ENCODE measurements at places on chromosomes 4 and X.

DNA sequence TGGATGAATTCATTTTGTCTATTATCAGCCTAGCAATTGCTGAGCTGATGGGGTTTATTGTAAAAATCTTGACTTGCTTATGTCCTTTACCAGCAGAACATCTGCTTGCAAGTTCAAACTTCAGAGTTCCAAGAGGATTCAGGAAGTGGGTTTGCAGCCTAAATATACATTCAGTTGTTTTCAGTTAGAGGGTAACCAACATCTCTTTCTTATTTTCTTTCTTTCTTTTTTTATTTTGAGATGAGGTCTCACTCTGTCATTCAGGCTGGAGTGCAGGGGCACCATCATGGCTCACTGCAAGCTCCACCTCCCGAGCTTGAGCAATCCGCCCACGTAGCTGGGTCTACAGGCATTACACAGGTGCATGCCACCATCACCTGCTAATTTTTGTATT is 31.4 kb upstream of the FHL1 start:
- no peaks in the 10 kb centered on the region for H3K27me3 ChIP-seq
- DNase-seq, result no peak
- H3K27ac ChIP-seq, result no peak overlapping the region
- H3K4me3 ChIP-seq, result no peak overlapping the region

GRCh38 chrX:104288269-104288668 is 33.5 kb upstream of the ESX1 start:
- no peaks in the 10 kb centered on the region for H3K4me1 ChIP-seq
- H3K27ac ChIP-seq, result no peak overlapping the region
- peaks cover 3% of the 10 kb centered on the region for H3K27me3 ChIP-seq
- no peak for DNase-seq
- H3K36me3 ChIP-seq, result no peaks in the 10 kb centered on the region

GRCh38 chr4:173247321-173247720 is 78.7 kb downstream of the GALNT7 start:
- no peak for DNase-seq
- no peaks in the 10 kb centered on the region for H3K36me3 ChIP-seq
- H3K27me3 ChIP-seq, result no peaks in the 10 kb centered on the region
- peaks cover 48% of the 10 kb centered on the region for H3K4me1 ChIP-seq
- no peak overlapping the region for H3K4me3 ChIP-seq

DNA sequence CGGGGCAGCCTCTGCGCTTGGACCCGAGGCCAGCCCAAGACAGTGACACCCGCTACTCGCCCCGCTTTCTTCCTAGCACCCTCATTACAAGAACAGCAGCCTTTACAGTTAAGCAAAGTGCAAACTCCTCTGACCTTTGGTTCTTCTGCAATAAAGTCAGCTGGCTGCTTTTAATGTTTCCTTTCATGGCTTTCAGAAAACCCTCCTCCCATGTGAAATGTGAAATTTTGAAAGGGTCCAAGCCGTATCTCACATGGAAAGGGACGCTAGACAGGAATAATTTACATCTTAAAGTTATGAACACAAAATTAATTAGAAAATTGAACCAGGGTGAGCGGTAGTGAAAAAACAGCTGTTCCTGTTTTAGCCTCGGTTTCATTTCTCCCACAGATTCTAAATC is 520.1 kb upstream of the FRG1 start:
- no peaks in the 10 kb centered on the region for H3K4me1 ChIP-seq
- H3K4me3 ChIP-seq, result no peak overlapping the region
- H3K27ac ChIP-seq, result no peak overlapping the region
- DNase-seq, result no peak
- no peaks in the 10 kb centered on the region for H3K36me3 ChIP-seq

DNA sequence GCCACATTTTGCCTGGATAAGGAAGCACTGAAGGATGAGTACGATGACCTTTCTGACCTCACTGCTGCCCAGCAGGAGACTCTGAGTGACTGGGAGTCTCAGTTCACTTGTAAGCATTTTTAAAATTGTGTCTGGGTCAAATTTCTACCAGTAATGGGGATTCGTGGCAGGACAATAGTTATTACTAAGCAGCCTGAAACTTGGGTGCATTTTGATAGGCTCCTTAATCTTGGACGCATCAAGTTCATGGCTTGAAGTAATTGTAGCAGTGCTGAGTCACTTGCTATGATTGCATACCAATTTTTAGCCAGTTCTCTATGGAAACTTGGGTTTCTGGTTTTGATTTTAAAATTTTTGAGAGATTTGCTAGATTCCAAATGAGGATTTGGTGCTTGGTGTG is 4.3 kb downstream of the PGRMC1 start:
- peaks cover 4% of the 10 kb centered on the region for H3K36me3 ChIP-seq
- no peak overlapping the region for H3K27ac ChIP-seq
- no peaks in the 10 kb centered on the region for H3K27me3 ChIP-seq
- H3K4me1 ChIP-seq, result peaks cover 38% of the 10 kb centered on the region
- no peak overlapping the region for H3K4me3 ChIP-seq
- no peak for DNase-seq

DNA sequence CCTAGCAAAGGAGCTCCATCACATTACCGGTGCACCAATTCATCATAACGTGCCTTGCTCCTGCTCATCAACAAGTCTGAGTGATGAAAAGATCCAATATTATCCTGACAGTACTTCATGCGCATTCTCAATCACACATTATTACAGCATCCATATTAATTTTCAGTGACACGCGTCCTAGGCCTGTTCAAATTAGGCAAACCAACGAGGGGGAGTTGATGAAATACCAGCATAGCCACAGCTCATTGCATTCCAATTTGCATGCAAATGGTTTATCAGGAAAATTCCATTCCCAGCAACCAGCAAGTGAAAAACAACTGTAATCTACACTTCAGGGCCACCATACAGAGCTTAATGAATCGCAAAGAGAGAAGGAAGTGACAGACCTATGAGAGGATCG is 236.9 kb downstream of the DCLK2 start:
- H3K27me3 ChIP-seq, result no peaks in the 10 kb centered on the region
- no peak overlapping the region for H3K27ac ChIP-seq
- peaks cover 5% of the 10 kb centered on the region for H3K4me1 ChIP-seq
- no peak for DNase-seq

DNA sequence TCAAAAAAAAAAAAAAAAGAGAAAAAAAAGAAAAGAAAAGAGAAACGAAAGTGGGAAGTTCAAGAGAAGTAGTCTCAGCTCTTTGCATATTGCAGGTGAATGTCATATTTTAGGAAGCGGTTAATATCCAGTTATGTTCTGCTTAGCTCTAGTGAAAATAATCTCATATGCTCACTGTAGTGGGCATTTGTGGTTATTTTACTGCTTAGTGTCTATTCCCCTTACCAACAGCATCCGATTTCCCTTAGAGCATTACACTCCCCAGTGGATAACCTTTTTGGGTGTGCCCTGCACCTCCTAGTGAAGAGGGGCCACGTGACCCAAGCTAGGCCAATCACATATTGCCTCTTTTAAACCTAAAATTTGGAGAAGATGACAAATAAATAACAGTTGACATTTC is 111.2 kb upstream of the ZNF827 start:
- no peak for DNase-seq
- H3K27ac ChIP-seq, result no peak overlapping the region
- H3K36me3 ChIP-seq, result no peaks in the 10 kb centered on the region

DNA sequence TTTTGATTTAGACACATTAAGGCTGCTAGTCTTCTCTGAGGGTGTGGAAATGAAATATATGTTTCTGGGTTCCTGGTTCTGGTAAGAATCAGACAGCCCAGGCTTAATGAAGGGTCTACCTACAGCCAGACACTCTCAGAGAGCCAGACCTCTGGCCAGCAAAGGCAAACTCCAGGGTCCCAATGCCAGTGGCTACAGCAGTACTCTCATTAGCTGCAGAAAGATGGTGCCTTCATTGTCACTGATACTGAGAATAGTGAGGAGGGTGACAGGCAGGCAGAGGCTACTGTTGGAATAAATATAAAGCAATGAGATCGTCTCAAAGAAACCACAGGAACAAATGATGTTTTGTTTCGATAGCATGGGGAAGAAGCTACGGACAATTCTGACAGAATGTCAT is 437.6 kb downstream of the GPM6A start:
- no peak overlapping the region for H3K27ac ChIP-seq
- no peak overlapping the region for H3K4me3 ChIP-seq
- no peaks in the 10 kb centered on the region for H3K27me3 ChIP-seq
- no peaks in the 10 kb centered on the region for H3K4me1 ChIP-seq
- DNase-seq, result no peak

DNA sequence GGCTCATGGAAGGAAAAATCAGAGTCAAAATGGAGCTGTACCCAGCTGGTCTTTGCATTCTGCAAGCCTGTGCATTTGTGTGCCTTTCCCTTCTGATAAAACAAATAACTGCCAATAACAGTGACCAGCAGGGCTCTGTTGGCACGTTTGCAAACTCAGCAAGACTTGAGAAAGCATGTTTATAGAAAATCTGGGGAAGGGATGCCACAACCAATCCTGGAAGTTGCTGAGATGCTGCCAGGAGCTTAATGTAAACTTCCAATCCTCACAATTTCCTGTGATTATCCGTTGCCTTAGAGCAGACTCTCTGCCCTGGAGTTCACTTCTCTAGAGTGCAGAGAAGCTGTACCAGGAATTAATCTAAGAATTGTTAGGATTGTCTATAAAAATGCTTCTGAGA is 6.9 kb upstream of the ANXA3 start:
- DNase-seq, result no peak
- peaks cover 11% of the 10 kb centered on the region for H3K27me3 ChIP-seq
- no peaks in the 10 kb centered on the region for H3K4me1 ChIP-seq
- H3K4me3 ChIP-seq, result no peak overlapping the region
- no peaks in the 10 kb centered on the region for H3K36me3 ChIP-seq
- no peak overlapping the region for H3K27ac ChIP-seq

DNA sequence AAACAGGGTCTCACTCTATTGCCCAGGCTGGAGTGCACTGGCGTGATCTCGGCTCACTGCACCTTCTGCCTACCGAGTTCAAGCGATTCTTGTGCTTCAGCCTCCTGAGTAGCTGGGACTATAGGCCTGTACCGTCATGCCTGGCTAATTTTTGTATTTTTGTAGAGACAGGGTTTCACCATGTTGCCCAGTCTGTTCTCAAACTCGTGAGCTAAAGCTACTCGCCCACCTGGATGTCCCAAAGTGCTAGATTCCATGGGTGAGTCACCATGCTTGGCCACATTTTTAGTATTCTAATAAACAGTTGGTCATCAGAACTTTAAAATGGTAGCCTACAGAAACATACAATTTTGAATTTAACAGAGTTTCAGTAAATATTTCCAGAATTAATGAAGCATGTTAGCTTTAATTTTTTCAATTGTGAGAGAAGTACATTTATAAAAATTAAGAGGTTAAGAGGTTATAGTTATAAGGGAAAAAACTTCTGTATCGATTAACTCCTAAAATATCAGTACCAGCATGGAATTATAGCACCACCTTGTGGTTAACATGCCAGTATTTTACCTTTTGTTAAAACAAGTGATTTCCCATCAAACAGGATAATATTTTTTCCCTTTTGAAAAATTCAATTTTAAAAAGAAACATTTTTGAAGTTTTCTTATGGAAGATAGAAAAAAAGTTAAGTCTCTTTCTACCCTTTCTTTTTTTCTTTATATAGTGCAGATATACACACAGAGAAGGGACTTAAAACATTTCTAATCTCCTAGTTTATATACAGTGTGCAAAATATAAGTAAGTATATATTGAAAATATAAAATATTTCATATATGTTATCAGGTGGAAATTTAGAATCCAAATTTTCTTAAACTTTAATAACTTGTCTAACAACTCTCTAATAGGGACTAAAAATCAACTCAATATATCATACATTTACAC is 35.4 kb downstream of the CEP44 start:
- H3K4me3 ChIP-seq, result no peak overlapping the region
- no peaks in the 10 kb centered on the region for H3K27me3 ChIP-seq
- peaks cover 3% of the 10 kb centered on the region for H3K36me3 ChIP-seq
- peak; percentile 41 for DNase-seq
- H3K4me1 ChIP-seq, result no peaks in the 10 kb centered on the region

DNA sequence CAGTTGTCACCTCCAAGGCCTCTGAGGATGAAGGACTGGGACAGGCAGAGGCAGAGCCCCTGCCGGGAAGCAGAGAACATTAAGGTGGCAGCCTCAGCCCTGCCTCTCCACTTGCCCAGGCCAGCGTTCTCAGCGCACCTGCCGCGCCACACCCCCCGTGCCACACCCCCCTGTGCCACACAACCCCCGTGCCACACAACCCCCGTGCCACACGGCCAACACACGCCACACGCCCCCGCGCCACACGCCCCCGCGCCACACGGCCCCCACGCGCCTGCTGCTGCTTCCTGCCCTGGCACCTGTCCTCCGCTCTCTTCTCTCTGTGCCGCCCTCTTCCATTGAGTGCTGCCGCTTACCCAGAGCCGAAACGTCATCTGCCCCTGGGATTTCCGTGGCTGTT is 58.0 kb upstream of the ZFP42 start:
- no peaks in the 10 kb centered on the region for H3K4me1 ChIP-seq
- no peak overlapping the region for H3K27ac ChIP-seq
- no peaks in the 10 kb centered on the region for H3K36me3 ChIP-seq
- DNase-seq, result no peak
- no peaks in the 10 kb centered on the region for H3K27me3 ChIP-seq
- H3K4me3 ChIP-seq, result no peak overlapping the region

DNA sequence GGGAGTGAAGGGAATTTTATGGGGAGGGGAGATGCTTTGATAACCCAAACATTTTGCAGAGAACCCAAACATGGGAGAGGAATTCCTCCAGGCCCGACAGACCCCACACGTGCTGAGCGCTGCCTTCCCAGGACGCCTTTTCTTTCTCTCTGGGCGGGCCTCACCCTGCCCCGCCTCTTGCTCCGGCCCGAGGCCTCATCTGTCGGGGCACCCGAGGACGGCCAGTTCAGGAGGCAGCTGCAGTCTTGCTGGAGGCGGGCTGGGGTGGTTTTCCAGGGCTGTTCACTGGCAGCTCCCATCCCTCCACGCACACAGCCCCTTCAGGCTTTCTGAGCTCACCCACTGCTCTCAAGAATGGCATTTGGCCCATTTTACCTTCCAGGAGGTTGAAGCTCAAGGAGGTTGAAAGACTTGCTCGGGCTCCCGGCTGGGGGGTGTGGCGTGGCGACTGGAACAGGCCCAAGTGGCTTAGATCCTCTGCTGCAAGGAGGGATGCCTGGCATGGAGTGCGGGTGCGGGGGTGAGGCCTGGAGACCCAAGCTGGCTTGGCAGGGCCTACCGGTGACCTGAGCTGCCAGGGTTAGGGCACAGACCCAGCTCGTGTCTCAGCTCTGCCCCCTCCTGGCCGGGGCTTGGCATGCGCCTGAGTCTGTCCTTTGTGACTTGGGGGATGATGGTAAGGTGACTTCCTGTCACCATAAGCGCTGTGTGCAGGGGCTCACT is 99.2 kb downstream of the PSAPL1 start:
- no peaks in the 10 kb centered on the region for H3K36me3 ChIP-seq
- peaks cover 2% of the 10 kb centered on the region for H3K27me3 ChIP-seq
- no peak overlapping the region for H3K27ac ChIP-seq

DNA sequence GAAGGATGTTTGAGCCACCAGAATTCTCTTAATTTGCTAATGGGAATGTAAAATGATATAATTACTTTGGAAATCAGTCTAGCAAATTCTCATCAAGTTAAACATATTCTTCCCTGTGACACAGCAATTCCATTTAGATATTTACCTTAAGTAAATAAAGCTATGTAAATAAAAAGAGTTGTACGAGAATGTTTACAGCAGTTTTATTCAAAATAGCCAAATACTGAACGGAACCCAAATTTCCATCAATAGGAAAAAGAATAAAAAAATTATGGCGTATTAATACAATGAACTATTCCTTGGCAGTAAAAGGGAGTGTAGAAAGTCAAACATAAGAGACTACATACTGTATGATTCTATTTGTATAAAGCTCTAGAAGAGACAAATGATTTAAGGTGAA is 45.8 kb downstream of the CENPE start:
- no peaks in the 10 kb centered on the region for H3K36me3 ChIP-seq
- H3K4me3 ChIP-seq, result no peak overlapping the region
- H3K27ac ChIP-seq, result no peak overlapping the region
- no peak for DNase-seq
- no peaks in the 10 kb centered on the region for H3K27me3 ChIP-seq
- H3K4me1 ChIP-seq, result no peaks in the 10 kb centered on the region

Measured in naive thymus-derived CD8-positive, alpha-beta T cell (primary cell).